Spleen (tissue), 13 donors: ENCODE measurements at places on chromosomes 7 and 10. TPM values are rescaled to one million over a fixed set of nuclear protein-coding genes. Genes with fewer than 3 reads are reported as not detected.
A peak's percentile ranks its signal among the peaks of the same experiment; 100 is the strongest.

DNA sequence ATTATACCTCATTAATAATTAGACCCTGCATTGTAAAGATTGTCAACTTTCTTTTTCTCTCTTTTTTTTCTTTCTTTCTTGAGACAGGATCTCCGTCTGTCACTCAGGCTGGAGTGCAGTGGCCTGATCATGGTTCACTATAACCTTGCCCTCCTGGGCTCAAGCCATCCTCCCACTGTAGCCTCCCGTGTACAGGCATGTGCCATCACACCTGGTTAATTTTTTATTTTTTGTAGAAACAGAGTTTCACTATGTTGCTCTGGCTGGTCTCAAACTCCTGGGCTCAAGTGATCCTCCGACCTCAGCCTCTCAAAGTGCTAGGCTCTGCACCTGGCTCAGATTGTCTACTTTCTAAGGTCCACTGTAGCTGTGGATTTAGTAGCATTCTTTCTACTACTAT is 50.7 kb downstream of the MDFIC start:
- H3K36me3 ChIP-seq = no peaks in the 10 kb centered on the region
- peaks cover 54% of the 10 kb centered on the region for H3K4me1 ChIP-seq
- no peaks in the 10 kb centered on the region for H3K27me3 ChIP-seq
- no peak for DNase-seq
- no peak overlapping the region for H3K4me3 ChIP-seq

DNA sequence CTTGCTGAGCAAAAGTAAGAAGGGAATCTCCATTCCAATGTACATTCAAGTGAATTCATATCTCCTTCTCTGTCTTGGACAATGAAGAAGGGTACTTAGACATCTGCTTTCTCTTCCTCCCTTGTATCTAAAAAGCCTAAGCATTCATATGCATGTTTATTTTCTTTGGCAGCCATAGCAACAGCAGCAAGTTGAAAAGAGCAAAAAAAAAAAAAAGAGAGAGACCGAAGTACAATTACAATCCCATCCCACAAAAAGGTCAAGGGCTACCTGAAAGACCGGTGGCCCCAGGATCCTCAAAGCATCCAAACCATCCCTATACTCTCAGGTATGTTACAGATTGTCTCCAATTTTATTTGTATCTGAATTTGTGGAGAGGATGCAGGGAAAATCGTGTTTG is 4.1 kb downstream of the OR2F1 start:
- no peaks in the 10 kb centered on the region for H3K4me1 ChIP-seq
- H3K4me3 ChIP-seq = no peak overlapping the region
- H3K27ac ChIP-seq = no peak overlapping the region
- no peaks in the 10 kb centered on the region for H3K27me3 ChIP-seq

DNA sequence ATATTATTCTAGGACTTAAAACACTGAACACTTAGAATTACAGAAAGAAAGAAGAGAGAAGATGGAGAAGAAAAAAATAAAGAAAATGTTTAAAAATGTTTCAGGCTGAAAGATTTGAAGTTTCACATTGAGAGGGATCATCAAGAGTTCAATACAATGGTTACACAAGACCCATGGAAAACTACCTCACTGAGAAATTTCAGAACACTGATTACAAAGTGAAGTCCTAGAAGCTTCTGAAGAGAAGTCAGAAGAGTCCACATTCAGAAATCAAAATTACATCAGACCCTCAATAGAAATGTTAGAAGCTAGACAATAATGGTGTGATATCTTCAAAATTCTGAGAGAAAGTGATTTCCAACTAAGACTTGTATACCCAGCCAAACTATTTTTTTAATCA is 196.1 kb downstream of the MACC1 start:
- H3K36me3 ChIP-seq = no peaks in the 10 kb centered on the region
- H3K4me3 ChIP-seq = no peak overlapping the region
- H3K4me1 ChIP-seq = peaks cover 9% of the 10 kb centered on the region
- no peak overlapping the region for H3K27ac ChIP-seq
- H3K27me3 ChIP-seq = no peaks in the 10 kb centered on the region
- DNase-seq = no peak

- DNase-seq = peak; percentile 76
- peak overlapping the region; percentile 16 for H3K27ac ChIP-seq
- no peaks in the 10 kb centered on the region for H3K36me3 ChIP-seq
- peaks cover 11% of the 10 kb centered on the region for H3K4me1 ChIP-seq
- H3K4me3 ChIP-seq = no peak overlapping the region
Measured at GRCh38 chr7:50281680-50282445, 22.7 kb upstream of the IKZF1 start.

GRCh38 chr7:112201839-112202238 is 4.4 kb downstream of the DOCK4 start:
- H3K4me1 ChIP-seq = peaks cover 3% of the 10 kb centered on the region
- no peaks in the 10 kb centered on the region for H3K36me3 ChIP-seq
- no peak overlapping the region for H3K27ac ChIP-seq
- no peak for DNase-seq
- H3K4me3 ChIP-seq = no peak overlapping the region

DNA sequence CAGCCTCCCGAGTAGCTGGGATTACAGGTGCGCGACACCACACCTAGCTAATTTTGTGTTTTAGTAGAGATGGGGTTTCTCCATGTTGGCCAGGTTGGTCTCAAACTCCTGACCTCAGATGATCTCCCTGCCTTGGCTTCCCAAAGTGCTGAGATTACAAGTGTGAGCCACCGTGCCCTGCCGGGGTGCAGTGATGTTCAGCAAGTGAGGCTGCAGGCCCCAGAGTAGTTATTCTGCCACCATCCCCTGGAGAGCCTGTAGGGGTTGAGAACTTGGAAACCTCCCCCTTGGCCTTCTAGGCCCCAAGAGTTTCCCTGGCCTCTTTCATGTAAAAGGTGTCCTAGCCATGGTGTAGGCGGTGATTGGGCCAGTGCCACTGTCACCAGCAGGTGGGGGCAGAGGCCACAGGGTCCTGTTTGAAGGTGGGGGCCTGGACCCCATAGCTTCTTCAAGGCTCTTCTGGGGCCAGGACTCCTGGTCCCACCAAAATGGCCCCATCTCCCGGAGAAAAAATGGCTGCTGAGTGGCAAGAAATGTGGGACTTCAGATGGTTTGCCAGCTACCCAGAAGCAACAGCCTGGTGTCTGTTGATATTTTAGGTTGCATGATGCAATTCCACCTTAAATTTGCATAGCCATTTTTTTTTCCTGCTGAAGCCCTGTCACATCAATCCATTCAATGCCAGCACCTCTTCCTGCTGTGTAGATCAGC is 25.5 kb upstream of the INMT start:
- H3K4me1 ChIP-seq = peaks cover 3% of the 10 kb centered on the region
- peak overlapping the region; percentile 19 for H3K4me3 ChIP-seq
- H3K27me3 ChIP-seq = peaks cover 5% of the 10 kb centered on the region
- peak overlapping the region; percentile 56 for H3K27ac ChIP-seq

- DNase-seq = no peak
- H3K36me3 ChIP-seq = no peaks in the 10 kb centered on the region
- H3K27me3 ChIP-seq = no peaks in the 10 kb centered on the region
Measured at GRCh38 chr7:135971366-135971725, 5.8 kb downstream of the MTPN start.

The RNF32 gene
- polyA plus RNA-seq = 0.96 TPM

The LDB3 gene
- 0.23 TPM for polyA plus RNA-seq

The TRA2A gene
- 85.7 TPM for polyA plus RNA-seq

The AQP1 gene
- polyA plus RNA-seq = 34.3 TPM
